ENCODE measurements at places on chromosomes 4 and X. TPM values are rescaled to one million over a fixed set of nuclear protein-coding genes. Genes with fewer than 3 reads are reported as not detected.

DNA sequence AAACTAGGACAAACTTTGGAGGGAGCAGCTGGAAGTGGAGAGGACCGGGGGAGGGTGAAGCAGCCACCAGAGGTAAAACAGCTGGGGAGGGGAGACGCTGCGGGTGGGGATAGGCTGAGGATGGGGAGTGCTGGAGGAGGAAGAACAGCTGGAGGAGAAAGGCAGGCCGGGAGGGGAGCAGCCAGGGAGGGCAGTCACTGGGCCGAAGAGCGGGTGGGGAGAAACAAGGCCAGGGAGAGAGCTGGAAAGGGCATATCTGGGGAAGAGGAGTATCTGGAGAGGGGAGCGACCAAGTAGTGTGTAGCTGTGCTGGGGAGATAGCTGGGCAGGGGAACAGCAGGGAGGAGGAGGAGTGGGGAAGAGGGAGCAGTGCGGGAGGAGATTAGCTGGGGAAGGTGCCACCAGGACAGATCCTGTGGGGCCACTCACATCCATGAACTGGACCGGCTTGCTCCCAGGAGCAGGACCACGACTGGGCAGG lies 2.7 kb downstream of the SLC38A5 start:
- DNase-seq: no peak

GRCh38 chr4:177596035-177596434 lies 153.8 kb upstream of the AGA start:
- no peak for DNase-seq

DNA sequence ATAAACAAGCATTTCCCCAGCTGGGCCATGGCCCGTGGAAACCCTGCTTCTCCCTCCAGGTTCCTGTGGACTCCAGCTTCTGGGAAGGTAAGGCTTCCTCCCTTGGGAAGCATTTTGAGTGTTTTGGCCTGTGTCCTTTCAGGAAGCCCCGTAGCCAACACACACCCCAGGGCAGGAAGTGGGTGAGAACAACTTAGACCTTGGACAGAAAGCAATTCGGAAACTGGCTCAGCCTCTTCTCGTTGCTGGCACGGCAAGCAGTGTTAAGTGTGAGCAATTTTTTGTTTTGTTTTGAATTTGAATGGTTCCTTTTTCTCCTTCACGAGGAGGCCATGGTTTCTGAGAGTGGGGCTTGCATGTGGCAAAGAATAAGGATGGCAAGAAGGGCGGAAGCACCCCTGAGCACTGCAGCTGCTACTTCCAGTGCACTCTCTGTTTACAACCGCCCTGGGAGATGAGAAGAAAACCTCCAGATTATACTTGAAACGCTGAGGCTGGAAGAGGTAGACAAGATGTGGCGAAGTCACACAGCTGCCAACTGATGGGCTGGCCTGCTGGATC lies 14.1 kb upstream of the CYTL1 start:
- peak; percentile 8 for DNase-seq

DNA sequence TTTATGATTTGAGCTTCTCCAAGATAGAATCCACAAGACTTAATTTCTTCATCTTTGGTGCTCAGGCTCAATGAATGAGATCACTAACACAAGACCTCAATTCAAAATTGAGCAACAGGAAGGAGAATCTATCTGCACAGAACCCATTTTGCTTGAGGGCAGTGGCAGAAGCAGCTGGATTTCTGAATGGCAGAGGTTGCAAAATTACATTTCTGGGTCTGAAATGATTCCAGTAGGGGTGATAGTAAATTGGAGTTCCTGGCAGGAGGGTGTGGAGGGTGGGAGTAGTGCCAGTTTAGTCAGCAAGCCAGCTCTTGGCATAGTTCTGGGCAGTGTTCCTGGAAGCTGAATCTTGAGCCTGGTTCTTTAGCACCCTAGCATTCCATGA lies 281.1 kb downstream of the SLC7A11 start:
- DNase-seq: peak; percentile 61

DNA sequence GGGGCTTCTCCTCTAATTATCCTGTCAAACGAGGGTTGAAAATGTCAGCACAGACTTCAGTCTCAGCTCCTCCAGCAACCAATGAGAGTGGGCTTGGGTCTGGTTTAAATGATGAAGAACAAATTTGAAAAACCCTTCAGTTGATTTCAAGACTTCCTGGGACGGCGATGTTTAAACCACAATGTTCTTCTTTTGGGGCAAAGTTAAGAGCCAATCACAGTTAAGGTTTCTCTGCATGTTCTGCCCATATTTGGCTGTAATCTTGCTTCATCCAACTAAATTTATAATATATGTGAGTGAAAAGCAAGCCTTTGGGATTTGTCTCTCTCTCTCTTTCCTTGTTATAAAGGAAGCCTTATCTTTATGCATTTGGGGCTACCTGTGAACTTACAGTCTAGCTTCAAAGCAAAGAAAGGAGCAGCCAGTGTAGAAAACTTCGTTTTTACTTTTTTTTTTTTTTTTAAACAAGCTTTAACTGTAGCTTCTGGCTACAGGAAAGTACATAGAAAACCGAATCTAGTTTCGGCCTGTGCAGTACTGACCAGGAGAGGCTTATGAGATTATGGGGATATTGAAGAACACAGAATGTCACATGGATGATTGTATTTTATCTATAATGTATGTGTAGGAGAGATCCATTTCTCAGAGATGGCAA lies 46.8 kb upstream of the FAM9C start:
- no peak for DNase-seq

DNA sequence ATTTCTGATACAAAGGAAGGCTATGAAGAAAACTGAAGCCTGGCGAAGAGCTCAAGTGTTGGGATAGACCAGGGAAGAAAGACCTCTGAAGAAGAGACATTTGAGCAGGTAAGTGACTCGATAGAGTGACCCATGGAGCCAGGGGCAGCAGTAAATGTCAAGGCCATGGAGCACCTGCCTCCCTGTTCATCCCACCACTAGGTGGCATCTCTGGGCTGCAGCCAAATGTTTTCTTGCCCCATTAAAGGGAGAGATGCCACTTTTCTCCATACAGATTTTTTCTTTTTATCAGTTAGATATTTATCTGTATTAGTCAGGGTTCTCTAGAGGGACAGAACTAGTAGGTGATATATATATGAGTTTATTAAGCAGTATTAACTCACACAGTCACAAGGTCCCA lies 4.9 kb upstream of the ZNF81 start:
- DNase-seq: peak; percentile 65

DNA sequence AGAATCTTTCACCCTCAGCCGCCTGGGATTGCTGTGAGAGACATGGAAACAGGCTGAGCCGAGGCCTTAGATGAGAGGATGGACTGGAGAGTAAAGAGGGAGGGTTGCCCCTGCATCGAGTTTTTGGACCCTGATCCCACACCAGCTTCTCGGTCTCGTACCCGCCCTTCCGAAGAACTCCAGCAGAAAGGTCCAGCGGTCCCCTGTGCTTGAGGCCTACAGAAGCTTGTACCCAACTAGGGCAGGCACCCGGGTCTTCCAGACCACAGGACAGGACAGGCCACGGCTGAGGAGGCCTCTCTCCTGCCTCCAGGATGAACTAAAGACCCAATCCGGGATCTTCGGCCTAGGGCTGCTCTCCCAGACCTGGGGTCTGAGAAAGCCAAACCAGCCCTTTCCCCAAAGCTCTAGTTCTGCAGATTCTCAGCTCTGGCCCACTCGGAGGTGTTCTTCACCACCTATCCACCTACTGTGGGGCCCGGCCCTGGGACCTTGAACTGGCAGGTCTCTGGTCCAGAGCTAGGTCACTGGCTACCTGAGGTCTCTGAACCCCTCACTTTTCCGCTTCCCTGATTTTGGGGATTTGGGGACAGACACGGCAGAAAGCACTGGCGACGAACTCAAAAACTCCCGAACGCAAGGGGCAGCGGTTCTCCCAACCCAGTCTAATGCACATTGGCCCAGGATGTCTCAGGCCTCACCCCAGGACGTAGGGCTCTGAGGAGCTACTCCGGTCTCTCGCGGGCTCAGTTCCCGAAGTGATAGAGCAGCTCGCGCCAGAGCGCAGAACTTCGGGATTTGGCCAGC lies 1.1 kb downstream of the NKX3-2 start:
- no peak for DNase-seq

GRCh38 chrX:69299285-69299684 lies 134.0 kb upstream of the PJA1 start:
- DNase-seq: no peak

DNA sequence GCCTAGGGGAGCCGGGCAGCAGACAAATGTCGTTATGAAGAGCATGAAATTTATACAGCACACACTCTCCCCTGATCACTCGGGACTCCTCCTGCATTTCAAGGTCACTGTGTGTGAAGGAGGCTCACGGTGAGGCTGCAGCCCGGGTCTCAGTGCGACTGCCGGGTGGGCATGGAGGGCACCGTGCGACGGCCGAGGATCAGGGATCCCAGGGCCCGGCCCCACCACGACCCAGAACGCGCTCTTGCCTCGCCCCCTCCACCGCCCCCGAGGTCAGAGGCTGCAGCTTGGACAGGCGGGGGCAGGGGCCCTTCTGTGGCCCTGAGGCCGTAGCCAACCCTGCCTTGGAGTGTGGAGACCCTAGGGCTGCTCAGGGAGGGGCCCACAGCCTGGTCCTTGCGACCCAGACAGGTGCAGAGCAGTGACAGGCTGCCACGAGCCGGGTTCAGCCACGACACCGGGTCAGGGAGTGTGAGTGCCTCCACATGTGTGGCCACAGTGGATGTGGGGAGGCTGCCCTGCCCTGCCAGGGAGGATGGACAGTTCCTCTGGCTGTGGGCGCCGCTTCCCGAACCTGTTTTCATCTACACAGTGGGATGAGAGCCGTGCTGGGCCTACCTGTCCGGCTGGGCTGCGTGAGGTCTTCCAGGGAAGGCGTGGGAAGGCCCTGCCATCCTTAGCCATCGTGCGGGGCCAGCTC lies 89.3 kb upstream of the NKX1-1 start:
- DNase-seq: no peak

DNA sequence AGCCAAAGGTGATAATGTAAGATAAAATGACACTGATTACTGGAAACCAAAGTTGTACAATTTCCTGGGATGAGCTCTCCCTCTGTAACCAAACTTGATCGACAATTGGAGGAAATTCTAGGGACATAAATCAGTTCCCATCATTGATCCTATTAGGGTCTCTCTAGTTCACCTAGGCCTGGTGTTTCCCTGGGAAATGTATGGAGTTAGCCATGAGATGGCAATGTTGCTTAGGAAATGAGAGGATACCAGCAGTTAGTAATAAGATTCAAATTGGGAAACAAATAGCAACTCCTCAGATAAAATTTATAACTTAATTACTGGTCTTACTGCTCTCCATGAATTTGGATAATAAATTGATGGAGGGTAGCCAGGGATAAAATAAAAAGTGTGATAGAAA lies 52.2 kb downstream of the SPATA18 start:
- DNase-seq: no peak

- DNase-seq: no peak
Measured at GRCh38 chr4:168483811-168484210, 3.5 kb upstream of the DDX60L start.

- DNase-seq: no peak
Measured at GRCh38 chr4:168097161-168097560, 4.8 kb downstream of the ANXA10 start.

Gene CXCL9
- total RNA-seq: 1.1 TPM

Gene GPR173
- 0.88 TPM for total RNA-seq

Gene RNF212
- total RNA-seq: 6.7 TPM

Gene FRG1
- total RNA-seq: 50.9 TPM
